ENCODE measurements at places on chromosomes 3 and 15.

DNA sequence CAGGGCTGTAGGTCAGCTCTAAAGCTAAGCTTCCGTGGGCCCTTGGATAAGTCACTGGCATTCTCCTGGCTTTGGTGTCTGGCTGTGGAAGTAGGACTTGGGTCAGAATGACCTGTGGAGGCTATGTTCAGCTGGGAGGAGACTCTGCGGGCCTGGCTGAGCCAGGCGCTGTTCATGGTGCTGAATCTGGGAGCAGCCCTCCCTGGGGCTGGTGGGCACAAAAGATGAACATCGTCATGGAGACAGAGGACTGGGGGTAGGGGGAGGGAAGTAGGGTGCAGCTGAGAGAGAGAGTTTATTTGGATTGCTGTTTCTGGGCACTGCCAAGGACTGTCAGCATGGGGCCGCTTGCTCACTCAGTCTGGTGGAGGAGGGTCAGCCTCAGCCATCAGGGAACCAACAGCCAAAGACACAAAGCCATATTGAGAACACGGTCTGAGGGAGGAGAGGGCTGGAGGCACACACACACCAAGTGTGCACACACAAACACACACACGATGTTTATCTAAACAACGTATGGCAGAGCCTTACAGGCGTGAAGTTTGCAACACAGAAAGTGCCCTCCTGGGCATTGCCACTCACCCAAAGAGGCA is 120.7 kb upstream of the LINGO1 start:
- peak; percentile 66 for DNase-seq

DNA sequence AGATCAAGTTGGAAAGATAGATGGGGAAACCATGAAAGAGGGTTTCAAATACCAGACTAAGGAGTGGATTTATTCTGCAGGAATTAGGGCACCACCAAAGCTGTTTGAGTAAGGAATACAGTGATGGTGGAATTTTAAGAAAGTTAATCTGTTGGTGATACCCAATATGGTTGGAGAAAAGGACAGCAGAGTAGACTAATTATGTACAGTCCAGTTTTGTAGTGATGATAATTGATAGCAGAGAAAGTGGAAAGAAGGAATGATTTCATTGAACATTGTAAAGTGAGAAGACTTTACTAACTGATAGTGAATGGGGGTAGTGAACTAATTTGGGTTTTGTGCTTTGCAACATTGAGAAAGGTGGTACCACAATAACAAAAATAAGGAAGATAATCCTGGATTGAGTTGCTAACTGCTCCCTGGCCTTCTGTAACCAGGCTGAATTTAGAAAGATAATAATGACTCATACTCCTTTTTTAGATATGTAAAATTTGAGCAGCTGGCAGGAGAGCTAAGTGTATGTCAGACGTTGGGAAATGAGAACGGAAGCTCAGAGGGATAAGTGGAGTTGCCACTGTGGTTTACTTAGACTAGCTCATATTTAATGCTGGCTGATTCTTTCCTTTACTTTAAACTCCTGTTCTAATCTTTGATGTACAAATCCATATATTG is 16.9 kb downstream of the TCAIM start:
- peak; percentile 22 for DNase-seq

- DNase-seq: peak; percentile 70
Observed at GRCh38 chr3:122680475-122681283, at the start of gene PARP14. PARP14 (plus strand) TSS chr3:122680839; CDS start chr3:122680884, 45 bp downstream.

DNA sequence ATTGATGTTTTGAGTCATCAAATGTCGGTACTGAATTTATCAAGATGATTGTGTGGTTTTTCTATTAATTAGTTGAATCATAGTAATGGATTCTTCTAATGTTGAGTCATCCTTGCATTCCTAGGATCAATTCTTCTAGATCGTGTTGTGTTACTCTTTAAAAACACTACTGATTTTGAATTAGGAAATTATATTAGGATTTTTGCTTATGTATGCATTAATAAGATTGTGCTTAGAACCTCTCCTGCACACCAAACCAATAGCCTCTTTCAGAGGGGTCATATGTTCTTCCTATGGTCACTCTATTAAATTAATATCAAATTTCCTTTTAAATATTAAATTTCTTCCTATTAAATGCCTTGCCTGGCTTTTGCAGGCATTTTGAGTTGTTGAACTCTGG is 151.7 kb upstream of the TOPAZ1 start:
- DNase-seq: no peak

DNA sequence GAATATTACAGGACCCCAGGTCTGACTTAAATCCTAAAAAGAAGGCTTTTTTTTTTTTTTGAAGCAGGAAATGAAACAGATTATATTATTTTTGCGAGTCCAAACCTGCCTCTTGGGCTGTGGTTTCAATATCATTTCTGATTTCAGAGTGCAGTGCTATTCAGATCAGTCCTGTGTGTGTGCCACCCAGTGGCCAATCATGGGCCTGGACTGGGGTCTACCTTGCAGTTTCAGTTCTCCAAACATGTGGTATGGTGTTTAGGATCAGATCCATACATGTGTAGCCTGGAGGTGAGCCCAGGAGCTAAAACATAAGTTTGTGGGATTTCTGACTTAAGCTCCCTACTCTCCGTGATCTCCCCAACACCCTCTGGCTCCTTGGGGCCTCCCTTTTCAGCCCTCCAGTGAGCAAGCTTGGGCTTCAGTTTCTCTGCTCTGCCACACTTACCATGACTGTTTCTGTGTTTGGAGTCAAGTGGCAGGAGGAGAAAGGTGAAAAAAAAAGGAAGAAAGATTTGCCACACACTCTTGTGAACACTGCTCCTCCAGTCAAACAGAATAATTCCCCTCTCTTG is 12.1 kb upstream of the THSD4 start:
- peak; percentile 56 for DNase-seq
